NCI-H1436 treated with DMSO at 0.1 percent for 48 hours (cell line): ENCODE measurements at places on chromosomes 6 and 20.

- no peak for DNase-seq
Measured at GRCh38 chr6:75446241-75446880, 47.2 kb downstream of the FILIP1 start.

DNA sequence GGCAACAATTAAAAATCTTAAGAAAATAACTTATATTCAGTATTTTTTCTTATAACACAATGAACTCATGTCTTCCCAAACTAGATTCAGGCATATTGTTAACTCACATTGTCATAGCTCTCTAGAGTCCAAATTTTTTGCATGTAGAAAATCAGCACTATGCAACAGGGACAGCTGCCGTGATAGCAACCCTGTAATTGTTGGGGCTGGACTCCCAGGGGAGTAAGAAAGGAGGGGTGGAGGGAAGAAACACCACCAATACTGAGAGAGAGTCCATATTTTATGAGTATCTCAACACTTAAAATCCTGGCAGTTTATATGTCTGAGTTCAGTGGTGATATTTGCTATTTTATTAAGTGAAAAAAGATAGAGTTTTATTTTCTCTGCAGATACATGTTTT is 89.6 kb upstream of the HS3ST5 start:
- peak; percentile 21 for DNase-seq

DNA sequence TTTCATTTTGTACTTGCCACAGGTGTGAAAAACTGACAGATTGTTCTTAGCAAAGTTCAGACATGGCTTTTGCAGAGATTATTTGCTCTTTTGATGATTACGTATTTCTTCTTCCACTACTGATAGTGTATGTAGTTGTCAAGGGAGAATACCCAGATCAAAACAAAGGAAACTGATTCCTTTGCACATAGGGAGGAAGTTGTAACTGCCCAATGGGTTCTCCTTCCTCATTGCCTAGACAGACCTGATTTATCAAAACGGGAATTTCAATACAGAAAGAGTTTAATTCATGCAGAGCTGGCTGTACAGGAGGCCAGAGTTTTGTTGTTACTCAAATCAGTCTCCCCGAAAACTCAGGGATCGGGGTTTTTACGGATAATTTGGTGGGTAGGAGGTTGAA is 214.7 kb downstream of the BCAS1 start:
- DNase-seq = no peak

- DNase-seq = no peak
Measured at GRCh38 chr6:34152806-34153520, 7.1 kb upstream of the GRM4 start.

DNA sequence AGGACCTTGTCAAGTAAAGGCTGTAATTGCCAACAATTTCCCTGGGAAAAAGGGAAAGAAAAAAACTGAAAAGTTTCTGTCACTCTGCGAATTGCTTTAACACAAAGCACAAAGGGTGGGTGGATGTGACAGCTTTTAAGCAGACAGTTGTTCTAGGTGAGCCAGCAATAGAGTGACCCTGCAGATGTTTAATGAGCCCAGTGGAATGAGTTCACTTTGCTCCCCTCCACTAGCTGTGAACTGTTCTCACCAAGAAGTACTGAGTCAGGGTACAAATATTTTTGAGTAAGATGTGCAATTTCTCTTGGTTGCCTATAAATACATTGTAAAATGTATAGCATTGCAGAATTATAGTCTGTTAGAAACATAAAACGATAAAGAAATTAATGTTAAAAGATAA is 26.2 kb upstream of the LRRC1 start:
- DNase-seq = no peak

GRCh38 chr20:13418263-13419229 is 197.5 kb downstream of the ISM1 start:
- DNase-seq = no peak

- no peak for DNase-seq
Measured at GRCh38 chr6:170456886-170457698, 96.0 kb downstream of the PSMB1 start.

DNA sequence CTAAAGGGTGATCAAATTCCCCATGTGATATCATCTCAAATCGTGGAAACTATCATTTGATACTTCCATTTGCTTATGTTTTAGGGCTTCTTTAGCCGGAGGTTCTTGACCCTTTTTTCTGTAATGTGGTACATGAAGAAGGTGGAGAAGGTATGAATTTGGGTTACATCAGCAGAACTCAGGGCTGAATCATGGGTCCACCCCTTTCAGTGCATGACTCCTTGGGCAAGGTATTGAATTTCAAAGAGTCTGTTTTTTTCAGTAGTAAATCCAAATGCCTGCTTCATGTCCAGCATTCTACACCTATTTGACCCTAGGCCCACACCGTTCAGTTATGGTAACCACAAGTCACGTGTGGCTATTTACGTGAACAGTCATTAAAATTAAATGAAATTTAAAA is 30.6 kb upstream of the QKI start:
- no peak for DNase-seq

GRCh38 chr6:129555206-129555832 is 154.7 kb downstream of the ARHGAP18 start:
- DNase-seq = no peak

DNA sequence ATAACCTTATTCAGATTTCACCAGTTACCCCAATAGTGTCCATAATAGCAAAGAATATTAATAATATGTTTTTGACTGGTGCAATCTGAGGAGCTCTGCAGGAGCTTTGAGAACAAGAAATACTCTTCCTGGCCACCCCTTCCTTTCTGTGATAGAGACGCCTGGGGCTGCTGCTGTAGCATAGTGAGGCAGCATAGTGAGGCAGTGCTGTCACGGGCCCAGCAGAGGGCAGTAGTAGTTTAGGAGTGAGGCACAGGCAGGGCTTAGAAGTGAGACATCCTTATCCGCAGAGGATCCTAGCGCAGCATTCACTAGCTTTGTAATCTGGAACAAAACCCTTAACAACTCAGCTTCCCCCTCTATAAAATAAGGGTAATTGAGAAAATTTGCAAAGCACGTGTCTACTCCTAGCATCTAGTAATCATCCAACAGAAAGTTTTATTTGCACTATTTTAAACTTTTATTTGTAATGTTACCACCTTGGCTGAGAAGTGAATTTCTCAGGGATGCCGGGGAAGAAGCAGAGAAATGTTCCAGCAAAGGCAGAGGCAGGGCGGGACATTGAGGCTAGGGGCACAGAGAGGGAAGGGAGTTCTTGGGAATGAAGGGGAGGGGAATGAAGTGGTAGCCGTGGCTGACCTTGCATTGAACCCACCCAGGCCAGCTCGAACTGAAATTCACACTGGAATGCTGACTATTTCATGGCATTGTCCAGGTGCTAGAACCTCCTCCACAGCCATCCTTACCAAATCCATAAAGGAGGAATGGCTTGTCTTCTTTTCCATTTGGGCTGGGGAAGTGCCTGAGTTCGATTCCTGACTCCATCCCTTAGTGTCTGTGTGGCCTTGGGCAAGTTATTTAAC is 78.8 kb downstream of the CDS2 start:
- no peak for DNase-seq

GRCh38 chr20:9742821-9743220 is 96.1 kb downstream of the PAK5 start:
- DNase-seq = no peak

- no peak for DNase-seq
Measured at GRCh38 chr20:22063753-22064152, 358.3 kb downstream of the PAX1 start.

- no peak for DNase-seq
Measured at GRCh38 chr20:4880051-4880450, 121.3 kb downstream of the SLC23A2 start.

DNA sequence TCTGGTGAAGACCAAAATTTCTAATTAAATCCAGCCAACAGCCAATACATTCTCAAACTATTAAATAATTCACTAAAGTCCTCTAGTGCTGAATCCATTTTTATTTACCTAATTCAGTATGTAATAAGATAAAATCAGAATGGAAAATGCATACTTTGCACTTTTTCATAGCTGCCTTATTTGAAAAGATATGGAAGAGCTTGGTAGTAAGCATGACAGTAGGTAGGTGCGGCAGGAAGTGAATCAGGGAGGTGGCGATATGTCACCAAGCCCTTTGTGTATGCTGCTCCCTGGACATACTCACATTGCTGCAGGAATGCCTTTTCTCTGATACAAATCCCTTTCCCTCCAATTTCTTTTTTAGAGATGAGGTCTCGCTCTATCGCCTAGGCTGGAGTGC is 10.2 kb upstream of the TGM3 start:
- DNase-seq = no peak

- no peak for DNase-seq
Measured at GRCh38 chr20:17946572-17947473, 21.8 kb downstream of the SNX5 start.

- DNase-seq = no peak
Measured at GRCh38 chr6:26545627-26546026, 7.5 kb downstream of the HMGN4 start.

GRCh38 chr6:170583756-170584180 is 669 bp downstream of the PDCD2 start:
- no peak for DNase-seq

DNA sequence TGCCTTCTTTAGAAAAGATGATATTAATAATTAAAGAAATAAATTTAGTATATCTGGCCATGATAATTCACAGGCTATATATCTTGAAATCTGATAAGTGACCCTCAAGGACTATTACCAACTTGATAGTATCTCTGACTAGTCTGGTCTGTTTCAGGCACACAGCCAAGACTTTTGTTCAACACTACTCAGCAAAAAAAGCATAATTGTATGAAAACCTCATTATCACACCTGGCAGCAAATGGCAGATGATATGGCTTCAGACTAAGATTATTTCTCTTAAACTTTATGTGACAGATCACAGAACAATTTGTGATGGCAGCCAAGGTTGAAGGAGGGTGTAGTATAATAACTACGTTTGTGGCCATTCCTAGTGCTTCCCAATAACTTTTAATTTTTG is 114.7 kb downstream of the RWDD2A start:
- no peak for DNase-seq

DNA sequence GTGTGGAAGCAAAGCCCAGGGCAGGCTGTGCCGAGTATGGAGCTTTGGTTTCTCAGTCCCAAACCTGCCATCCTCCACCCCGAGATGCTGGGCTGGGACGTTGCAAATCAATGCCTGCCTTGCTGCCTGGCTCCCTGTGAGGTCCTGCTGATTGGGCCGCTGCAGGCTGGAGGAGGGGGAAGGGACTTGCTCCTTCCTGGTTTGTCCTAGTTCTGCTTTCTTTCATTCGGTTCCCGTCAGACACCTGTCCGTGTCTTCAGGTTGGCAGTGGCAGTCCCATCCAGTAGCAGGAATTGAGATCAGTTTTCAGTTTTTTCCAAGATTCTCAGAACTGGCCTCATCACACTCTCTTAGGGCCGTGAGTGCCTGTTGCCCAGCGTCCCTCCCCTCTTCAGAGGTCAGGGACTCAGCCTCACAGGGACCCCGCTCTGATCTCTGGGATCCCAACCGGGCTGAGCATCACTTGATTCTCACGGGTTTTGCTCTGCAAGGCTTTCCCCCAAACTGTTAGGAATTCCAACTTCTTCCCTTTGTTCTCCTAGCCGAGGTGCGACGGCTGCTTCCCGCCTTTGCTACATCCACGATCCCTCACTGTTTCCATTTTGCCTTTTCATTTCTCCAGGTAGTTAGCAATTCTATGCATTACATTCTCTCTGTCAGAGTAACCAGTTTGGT is 24.2 kb upstream of the TAGAP start:
- no peak for DNase-seq

GRCh38 chr6:137231895-137232294 is 12.7 kb upstream of the IFNGR1 start:
- no peak for DNase-seq

GRCh38 chr6:118324116-118324515 is 224.0 kb upstream of the PLN start:
- no peak for DNase-seq

- DNase-seq = no peak
Measured at GRCh38 chr6:142178129-142178528, 31.1 kb downstream of the VTA1 start.

- DNase-seq = no peak
Measured at GRCh38 chr6:65116326-65116725, 590.7 kb downstream of the EYS start.

DNA sequence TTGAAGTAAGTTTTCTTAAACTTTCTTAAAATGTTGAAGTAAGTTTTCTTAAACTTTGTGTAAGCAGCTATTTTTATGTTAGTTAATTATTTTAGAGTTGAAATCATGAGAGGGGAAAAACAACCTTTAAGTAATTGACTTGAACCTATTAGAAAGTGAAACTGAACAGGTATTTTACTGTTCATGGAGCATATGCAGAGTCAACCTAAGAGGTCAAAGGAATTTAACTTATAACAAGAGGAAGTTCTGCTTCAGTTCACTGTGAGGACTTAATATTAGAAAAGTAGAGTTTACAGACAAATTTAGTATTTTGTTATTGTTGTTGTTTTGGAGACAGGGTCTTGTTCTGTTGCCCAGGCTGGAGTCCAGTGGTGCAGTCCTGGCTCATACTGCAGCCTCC is 38.0 kb downstream of the CDYL start:
- no peak for DNase-seq

- DNase-seq = no peak
Measured at GRCh38 chr20:38304845-38305447, 990 bp downstream of the BPI start.

DNA sequence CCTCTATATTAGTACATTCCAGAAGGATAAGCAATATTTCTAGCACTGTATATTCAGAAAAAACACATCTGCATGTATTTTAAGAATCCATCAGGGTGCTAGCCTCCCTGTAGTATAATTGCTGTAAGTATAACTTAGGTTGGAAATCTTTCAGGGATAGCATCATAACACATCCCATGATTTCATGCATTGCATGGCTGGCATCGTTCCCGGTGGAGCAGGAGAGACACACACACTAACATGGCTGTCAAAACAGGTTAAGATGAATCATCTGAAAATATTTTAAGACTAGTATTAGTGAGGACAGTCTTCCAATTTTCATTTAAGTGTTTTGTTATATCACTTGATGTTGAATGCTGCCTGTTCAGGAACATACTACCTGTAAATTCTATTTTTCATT is 32.1 kb upstream of the CENPW start:
- DNase-seq = no peak

DNA sequence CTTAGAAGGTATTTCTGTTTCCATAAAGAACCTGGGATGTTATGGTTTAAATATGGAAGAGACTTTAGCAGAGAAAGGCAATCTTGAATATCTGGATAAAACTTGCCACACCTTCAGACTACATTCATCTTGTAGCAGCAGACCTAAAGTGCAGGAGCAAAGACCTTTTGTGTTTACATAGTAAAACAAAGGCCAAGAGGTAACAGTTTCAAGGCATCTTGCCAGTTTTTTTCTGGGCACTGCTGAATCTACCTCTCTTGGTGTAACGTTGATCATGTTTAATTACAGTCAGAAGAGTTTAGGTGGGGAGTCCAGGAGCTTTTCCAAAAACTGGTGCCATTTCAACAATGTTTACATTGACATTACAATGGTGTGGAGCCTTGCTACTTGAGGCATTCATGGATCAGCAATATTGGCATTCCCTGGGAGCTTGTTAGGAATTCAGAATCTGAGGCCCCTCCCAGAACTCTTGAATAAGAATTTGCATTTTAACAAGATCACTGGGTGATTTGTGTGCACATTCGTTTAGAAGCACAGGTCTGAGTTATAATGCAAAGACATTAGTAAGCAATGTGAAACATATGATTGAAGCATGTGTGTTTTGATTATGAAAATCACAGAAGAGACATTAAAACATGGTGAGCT is 94.5 kb downstream of the F13A1 start:
- DNase-seq = no peak
